ENCODE measurements at places on chromosomes 4 and X.

DNA sequence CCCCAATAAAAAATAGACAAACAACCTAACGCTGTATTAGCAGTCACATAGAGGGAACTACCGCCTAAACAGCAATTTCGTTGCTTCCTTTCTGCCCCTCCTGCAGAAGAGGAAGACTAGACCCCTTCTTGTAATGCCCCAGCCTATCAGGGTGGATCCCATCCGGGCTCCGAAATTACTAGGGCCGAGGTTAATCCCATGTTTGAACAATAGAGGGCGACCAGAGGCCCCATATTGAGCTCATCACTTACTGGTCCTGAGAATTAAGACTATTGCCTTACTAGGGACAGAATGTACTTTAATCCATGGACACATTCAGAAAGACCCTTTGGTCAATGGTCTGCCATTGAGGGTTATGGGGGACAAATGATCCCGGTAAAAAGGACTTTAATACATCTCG is 11.8 kb upstream of the ZNF630 start:
- no peak for DNase-seq

DNA sequence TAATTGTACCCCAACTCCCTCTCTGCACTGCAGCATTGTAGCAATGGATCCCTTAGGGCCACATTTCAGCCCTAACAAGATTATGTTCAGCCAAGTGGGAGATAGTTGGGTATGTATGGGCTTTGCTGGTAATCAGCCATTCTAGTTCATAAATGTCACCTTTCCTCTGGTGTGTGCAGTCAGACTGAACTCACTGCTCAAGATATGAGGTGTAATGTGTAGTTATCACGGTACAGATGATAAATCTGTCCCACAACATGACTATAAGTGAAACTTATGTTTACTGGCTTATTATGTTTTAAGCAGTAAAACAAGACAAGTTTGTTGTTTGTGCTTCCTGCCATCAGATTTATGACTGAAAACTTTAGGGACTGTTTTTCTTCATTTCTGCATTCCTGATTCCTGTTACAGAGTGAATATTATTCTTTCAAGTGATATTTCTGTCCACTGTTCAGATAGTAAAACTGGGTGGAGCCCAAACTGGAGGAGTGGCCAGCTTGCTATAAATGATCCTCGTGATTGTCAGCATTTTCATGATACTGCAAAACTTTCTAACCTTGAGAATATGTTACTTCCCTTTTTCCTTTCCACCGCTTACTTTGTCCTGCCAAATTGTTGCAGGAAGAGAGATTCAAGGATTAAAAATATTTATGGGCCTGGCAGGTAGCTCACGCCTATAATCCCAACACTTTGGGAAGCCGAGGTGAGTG is 44.9 kb downstream of the ANAPC4 start:
- DNase-seq: no peak

DNA sequence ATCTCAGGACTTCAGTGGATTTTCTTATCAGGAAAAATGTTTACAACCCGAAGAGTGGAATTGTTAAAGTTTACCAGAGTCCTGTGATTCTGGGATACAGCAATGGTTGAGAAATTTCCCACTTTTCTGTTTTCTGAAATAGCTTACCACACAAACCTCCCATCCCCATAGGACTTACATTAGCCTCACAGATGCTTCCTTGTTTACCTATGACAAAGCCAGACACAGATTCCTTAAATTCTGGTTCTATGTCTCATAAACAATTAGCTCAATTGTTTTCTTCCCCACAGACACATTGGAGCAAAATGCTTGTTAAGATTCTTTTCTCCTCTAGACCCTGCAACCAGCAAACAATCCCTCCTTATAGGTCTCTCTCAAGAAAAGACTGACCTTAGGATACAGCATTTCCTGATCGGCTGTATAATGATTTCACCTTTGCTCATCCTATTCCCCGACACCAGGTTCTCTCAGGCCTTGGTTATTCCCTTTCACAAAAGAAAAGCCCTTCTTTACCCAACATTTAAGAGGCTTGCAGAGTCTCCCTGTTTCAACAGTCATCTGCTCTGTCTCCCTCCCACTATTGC is 886.2 kb downstream of the ARAP2 start:
- no peak for DNase-seq

- DNase-seq: no peak
Measured at GRCh38 chrX:109312757-109313156, 169.1 kb downstream of the GUCY2F start.

GRCh38 chr4:126168484-126168883 is 853.7 kb downstream of the FAT4 start:
- DNase-seq: no peak

- no peak for DNase-seq
Measured at GRCh38 chr4:166527500-166527899, 654.5 kb downstream of the TLL1 start.

GRCh38 chrX:21408307-21408706 is 34.1 kb downstream of the CNKSR2 start:
- no peak for DNase-seq

GRCh38 chr4:77800483-77801259 is 18.5 kb downstream of the CNOT6L start:
- DNase-seq: no peak

DNA sequence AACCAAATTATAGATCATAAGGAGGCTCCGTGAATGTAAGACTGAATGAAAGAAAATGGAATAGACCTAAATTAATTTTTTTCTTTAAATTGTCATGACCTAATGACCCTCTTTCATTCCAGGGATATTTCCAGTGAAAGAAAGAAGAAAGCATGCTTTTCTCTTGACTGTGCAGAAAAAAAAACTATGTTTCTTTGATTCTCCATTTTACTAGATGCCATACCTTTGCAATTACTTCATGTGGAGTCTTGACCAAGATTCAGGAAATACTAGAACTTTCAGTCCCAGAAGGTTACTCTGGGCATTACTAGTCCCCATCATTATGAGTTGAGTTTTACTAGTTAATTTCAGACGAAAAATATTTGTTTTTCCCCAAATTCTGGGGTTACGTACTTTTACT is 6.4 kb upstream of the COMMD8 start:
- DNase-seq: no peak

- DNase-seq: no peak
Measured at GRCh38 chrX:129737916-129738315, 863 bp upstream of the XPNPEP2 start.

DNA sequence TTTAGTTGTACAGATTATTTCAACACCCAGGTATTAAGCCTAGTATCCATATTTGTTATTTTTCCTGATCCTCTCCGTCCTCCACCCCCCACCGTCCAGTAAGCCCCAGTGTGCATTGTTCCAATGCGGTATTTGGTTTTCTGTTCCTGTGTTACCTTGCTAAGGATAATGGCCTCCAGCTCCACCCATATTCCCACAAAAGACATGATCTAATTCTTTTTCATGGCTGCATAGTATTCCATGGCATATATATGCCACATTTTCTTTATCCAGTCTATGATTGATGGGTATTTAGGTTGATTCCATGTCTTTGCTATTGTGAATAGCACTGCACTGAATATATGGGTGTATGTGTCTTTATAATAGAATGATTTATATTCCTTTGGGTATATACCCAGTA is 22.1 kb upstream of the LNX1 start:
- DNase-seq: no peak

GRCh38 chr4:79585834-79586233 is 177.8 kb upstream of the GK2 start:
- DNase-seq: no peak

GRCh38 chr4:80069108-80069836 is 3.8 kb downstream of the ANTXR2 start:
- DNase-seq: no peak

- DNase-seq: no peak
Measured at GRCh38 chr4:154478547-154478946, 13.1 kb downstream of the DCHS2 start.

GRCh38 chr4:6682862-6683590 is 10.7 kb upstream of the S100P start:
- no peak for DNase-seq

- no peak for DNase-seq
Measured at GRCh38 chrX:38803243-38803587, 2.0 kb downstream of the MID1IP1 start.

DNA sequence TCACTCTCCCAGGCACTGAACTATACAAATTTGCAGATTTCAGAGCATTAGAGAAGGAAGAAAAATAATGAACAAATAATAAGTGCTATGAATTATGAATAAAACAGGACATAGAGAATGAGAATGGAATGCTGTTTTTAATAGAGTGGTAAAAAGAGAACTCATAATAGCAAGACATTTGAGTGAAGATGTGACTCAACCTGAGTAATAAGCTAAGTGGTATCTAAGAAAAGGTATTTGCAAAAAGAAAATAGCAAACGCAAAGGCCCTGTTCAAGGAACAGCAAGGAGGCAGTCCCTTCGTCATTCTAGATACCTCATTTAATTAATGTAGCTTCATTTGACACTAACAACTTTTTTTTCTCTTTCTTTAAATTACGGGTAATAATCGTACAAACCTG is 1910.0 kb upstream of the TENM3 start:
- no peak for DNase-seq

DNA sequence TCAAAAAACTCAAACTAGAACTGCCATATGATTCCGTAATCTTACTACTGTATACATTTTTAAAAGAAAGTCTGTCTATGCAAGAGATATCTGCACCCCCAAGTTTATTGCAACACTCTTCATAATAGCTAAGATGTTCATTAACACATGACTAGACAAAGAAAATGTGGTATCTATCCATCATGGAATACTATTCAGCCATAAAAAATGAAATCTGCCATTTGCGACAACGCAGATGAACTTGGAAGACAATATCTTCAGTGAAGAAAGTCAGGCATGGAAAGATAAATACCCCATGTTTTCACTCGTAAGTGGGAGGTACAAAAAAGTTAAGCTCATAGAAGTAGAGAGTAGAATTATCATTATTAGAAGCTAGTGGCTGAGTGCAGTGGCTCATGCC is 87.3 kb upstream of the DHRSX start:
- no peak for DNase-seq

GRCh38 chr4:178340468-178340867 is 898.2 kb upstream of the AGA start:
- DNase-seq: no peak

DNA sequence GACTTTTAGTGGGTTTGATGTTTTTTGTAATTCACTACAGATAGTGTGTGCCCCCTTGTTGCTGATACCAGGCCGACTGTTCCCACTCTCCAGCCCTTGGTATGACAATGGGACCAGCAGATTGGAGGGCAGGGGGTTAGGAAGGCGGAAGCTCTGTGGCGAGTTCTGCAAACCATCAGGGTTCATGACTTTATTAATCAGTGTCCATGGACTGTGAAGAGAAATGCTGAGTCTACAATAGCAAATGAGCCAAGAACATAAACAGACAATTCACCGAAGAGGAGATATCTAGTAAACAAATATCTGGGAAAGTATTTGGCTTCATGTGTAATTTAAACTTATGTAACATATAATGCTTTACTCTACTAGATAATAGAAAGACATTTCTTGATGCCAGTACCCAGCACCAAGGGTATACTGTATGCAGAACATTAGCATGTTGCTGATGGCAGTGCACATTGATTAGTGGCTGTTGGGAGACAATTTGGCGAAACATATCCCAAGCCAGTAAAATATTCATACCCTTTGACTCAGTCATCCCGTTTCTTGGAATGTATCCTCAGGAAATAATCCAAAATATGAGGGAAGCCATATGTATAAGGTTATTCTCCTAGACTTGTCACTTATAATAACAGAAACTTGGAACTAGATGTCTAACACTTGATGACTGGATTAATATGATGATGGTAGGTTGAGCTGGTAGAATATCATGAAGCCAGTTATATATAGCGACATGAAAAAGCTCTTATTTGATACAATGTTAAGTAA is 169.4 kb downstream of the PTTG2 start:
- no peak for DNase-seq

GRCh38 chrX:18278449-18278848 is 57.8 kb upstream of the BEND2 start:
- no peak for DNase-seq

DNA sequence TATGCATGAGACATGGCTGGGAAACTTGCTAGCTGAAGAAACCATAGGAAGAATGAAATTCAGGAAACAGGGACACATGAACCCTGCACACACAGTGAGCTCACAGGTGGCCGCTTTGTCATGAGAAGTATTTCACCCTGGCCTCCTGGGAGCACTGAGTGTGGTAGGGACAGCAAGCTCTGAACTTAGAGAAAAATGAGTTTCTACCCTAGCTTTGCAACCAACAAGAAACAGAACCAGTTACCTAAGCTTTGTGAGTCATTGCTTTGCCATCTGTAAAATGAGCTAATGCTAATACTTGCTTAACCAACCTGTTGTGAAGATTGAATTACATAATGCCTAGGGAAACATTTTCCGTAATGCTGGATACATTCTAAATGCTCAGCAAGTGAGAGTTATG is 206.6 kb upstream of the HS3ST1 start:
- no peak for DNase-seq

DNA sequence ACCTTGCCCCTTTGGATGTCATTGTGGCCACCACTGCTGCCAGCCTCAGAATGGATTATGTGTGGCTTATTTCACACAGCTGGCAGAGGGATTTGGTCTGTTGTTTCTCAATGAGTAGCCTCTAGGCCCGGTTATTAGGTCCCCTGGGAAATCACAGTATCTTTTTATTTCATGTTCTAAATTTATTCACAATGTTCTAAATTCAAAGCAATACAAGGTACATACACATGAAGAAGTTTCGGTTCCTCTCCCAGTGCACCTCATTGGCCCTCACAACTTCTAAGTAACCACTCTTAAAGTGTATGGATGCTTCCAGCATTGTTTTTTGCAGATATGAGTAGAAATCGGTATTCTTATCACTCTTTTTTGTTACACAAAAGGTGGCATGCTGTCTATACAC is 262.7 kb downstream of the RCHY1 start:
- DNase-seq: no peak

GRCh38 chr4:65597697-65598096 is 72.6 kb downstream of the EPHA5 start:
- DNase-seq: no peak

GRCh38 chr4:110815950-110816349 is 193.1 kb upstream of the PITX2 start:
- DNase-seq: no peak

- no peak for DNase-seq
Measured at GRCh38 chrX:155767051-155767875, 113.9 kb upstream of the VAMP7 start.

DNA sequence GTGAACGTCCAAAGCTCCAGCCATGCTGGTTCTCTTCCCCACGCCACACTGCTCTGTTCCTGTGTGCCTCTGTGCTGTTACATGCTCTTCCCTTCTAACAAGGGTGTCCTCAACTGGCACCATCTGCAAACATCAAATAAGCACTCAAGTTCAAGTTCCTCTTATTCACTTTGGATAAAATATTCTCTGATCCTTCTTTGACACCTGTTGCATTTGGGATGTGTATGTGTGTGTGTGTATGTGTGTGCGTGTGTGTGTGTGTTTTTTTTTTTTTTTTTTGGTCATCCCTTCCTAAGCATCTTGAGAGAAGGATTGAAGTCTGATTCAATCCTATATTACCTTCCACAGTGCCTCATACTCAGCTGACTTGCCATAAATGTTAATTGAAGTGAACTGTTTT is 204.0 kb upstream of the ANXA3 start:
- no peak for DNase-seq

GRCh38 chr4:99856166-99856565 is 38.1 kb downstream of the LAMTOR3 start:
- DNase-seq: no peak

All from cortex of kidney (tissue), 1 donor.